Activated naive CD4-positive, alpha-beta T cell (primary cell): ENCODE measurements at places on chromosomes 7 and 10.

DNA sequence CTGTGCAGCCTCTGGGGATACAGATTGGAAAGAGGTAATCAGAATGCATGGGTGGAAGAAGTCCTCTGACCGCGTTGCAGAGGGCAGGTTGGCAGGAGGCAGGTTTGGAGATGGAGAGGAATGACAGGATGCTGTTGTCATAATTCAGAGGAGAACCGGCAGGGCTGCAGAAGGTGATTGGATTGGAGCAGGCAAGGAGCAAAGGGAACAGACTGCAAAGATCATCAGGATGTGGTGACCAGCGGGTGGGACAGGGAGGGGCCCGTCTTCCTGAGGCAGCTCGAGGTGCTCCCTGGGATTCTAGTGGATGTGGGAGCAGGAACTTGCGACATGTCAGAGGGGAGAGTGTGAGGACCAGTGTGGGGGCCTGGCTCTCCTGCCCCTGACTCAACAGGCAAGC is 78.5 kb upstream of the PPIF start:
- DNase-seq, result no peak

DNA sequence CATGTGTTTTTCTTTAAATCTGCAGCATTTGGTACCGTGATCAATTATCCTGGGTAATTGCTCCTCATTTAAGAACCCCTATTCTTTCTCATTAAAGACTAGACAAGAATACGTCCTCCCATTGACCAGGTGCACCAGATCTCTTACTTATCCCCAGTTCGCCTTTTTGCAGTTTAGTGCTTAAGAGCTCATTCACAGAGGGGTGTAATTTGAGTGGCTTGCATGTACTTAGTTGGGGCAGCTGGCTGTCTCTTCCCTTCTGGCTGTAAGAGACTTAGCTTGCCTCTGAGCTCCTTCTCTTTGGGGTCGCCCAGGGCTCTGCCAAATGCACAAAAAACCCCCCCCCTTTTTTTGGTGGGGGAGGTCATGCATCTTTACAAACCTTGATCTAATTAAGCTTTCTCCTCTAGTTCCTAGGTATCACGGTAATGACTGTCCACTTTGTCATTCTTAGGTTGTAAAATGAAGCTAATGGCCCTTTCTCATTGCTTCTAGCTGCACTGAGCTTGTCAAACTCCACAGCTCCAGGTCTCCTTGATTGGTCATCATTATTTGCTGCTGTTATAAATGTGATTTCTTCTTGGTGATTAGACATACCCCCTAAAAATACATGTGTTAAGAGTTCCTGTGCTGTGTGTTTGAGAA is 26.3 kb downstream of the GAD2 start:
- DNase-seq, result no peak

DNA sequence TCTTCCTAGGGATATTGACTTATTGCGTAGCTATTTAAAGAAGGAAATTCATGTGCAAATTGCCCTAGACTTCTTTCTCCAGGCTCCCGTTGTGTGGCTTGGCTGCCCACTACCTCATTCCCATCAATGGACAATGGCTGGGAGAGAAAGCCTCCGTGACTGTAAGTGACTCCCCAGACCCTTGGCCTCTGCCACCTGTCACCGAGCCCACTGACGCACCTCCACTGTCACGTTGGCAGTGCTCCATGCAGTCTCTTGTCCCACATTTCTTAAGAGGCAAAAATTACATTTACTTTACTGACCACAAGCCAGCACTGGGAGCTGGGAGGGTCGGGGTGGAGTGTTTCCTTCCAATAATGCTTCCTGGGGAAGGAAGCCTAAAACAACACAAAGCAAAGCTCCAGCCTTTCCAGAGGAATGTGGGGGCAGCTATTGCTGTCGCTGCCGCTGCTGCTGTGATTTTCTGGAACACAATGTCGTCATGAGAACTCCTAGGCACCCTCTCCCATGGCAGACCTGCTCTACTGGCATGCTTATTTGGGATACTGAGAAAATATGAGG is 89.7 kb upstream of the STEAP1B start:
- no peak for DNase-seq

DNA sequence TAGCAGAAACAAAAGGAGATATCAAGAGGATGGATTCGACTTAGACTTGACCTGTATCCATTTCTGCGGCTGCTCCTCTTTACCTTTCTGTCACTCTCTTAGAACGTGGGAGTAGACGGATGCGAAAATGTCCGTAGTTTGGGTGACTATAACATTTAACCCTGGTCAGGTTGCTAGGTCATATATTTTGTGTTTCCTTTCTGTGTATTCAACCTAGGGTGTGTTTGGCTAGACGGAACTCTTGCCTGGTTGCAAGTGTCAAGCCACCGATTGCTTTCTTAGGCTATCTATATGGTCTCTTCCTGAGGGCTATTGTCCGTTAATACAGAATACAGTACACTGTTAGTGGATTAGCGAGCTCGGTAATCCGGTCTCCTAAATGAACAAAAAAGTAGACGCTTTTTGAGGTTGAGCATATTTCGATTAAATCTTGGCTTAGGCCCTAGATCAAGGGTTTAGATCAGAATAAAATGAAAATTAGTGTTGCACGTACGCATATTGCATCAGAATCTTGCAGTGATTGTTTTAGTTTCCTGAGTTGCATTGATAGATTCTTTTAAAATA is 1.2 kb downstream of the PTEN start:
- no peak for DNase-seq

DNA sequence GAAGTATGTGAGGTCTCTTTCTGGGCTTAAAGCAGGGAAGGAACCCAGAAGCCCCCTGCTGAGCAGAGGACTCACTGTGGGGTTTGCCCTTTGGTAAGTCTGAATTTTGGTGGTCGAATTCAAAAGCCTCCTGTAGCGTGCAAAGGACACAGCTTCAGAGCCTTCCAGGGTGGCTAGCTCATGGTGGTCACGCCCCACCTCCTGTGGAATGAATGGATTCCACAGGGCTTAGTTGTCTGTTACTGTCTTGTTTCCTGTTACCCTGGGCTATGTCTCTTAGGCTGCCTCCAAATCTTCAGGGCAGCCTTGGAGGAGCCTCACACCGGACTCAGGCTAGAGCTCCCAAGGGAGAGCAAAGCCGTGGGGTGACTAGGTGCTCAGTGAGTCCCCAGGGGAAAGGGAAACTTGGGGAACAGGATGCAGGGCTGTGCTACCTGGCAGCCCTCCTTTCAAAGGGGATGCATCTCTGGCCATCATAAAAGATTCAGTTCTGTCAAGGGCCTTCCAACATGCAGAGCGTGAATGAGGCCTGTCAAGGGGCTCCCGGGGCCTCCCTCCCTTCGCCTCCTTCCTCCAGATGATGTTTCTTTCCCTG is 211.7 kb downstream of the CCSER2 start:
- DNase-seq, result no peak

GRCh38 chr7:70271617-70272081 is 673.4 kb downstream of the AUTS2 start:
- DNase-seq, result no peak

DNA sequence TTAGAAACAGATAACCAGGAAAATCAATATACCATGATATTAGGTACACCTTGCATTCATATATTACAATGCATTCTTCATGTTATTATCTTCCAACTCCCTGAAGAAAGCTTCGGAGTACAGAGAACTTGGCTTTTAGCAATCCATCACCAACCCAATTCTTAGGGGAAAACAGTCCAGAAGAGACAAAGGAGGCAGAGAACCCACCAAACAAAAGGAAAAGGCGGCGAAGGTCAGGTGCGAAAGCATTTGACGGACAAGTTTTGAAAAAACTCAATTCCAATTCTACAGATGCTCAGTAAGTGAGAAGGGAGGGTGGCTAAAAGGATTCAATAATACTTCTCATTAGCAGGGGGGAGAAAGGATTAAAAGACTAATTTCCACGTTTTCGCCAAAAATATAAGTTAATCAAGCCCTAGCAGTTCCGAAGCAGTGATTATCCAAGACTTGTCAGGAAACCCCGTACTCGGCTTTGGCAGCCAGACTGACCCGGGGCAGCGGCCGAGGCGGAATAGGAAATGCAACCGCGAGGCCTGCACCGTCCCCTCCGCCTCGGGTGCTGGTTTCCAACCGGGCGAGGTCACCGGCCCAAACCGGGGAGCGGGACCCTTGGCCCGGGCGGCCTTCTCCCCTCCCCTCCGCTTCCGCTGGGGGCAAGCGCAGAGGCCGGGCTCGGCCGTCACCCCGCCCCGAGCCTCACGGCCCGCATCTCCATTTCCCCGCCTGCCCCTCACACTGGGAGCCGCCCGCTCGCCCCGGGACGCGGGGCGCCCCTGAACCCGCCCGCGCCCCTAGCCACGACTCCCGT is 747 bp downstream of the GDI2 start:
- no peak for DNase-seq

DNA sequence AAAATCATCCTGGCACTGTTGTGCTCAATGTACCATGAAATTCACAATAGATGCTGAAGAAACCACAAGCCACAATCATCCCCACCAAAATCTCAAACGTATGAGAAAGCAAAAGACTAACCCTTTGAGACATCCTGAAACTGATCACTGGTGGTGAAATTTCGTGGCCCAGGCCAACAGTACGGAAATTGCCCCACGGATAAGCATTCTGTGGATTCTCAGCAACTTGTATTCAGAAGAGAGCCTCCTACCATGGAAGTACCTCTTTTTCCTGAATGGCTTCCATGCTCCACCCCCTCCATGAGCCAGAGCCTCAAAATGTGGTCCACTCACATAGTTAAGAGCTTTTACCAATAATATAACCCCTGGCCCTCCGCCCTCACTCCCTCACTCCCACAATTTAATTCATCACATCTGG is 163.9 kb upstream of the AUTS2 start:
- DNase-seq, result no peak

- DNase-seq, result no peak
Measured at GRCh38 chr7:16318989-16319915, 102.1 kb downstream of the CRPPA start.

DNA sequence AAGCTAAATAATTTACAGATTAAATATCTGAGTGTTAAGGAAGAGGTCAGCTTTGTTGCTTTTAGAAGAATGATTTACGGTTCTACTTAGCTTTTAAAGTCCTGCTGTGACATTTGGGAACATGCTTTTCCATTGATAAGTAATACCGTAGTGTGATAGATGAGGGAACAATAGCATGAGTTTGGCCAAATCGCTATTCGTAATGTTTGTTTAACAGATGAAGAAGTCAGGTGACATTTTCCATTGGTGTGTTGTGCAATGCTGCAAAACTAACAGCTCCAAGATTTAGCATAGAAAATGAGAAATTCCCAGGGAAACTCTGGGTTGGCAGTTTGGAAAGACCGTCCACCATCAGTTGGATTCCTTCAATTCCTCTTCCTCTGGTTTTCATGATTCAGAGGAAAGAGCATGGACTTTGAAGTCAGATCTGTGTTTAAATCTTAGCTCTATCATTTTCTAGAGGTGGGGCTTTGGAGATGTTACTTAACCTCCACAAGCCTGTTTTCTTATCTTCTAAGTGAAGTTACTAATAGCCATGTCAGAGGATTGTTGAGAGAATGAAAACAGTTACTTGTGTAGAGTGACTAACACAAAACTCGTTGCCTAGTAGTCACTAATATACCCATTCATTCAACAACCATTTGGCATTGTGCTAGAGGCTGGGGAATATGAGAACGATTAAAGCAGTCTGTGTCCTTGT is 140.4 kb upstream of the BMPER start:
- no peak for DNase-seq

DNA sequence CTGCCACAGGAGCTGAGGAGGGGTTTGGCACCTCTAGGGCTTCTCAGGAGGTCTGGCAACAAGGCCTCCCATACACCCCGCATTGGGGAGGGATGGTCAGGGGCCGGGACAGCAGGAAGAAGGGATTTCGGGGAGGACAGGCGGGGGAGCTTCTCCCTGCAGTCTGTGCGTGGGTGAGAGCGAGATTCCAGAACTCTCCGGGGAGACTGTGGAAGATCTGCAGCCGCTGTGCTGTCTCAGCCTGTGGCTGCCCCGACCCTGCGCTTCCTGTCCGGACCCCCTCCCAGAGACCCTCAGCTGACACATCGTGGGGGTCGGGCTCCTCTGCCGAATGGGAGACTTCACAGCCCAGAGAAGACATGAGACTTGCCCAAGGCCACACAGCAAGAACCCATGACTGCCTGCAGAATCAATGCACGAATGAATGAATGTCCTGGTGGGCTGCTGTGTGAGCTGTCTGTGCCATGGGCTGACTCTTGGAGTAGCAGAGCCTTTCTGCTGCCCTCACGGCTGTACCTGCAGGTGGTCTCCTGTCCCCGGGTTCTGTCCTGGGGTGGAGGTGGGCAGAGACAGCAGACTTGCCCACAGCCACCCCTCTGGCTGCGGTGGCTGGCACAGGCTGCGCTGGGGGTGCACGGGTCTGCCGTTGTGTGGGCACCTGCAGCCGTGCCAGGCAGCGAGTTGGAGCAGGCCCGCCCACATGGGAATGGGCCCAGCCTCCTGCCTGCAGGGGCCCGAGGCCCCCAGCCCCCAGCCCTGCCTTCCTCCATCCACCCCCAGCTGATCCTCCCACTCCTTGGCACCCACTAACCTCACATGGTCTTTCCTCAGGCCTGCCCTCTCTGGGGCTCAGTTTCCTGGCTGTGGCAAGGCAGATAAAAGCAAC is 16.3 kb upstream of the LFNG start:
- no peak for DNase-seq

DNA sequence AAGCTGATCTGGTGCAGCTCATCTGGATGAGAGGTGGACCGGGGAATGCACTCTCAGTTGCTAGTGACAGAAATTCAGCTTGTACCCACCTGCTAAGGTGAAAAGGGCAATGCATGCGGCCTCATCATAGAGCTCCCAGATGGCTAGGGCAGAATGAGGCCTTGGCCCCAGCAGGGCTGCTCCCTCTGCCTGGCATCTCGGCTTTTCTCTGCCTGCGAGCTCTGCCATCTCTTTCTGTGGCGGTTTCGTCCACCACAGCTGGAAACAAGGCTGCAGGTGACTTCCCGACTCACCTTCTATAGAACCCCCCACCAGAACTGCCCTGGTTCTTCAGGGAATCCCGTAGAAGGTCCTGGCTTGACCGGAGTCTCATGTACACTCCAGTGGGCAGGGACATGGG is 60.1 kb downstream of the TACC2 start:
- no peak for DNase-seq

DNA sequence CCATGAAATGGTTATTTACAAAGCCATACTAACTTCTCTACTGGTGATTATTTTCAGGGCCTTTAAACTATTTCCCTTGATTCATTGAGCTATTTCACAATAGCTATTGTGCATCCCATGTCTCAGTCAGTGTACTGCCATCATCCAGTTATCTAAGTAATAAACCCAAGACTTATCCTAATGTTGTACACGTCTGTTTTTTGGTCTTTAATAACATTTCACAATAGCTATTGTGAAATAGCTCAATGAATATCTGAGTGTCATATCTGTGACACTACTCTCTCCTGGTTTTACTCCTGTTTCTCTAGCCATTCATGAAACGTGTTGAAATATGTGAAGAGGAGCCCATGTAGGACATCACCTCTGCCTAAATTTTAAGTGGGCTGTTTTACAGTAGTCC is 36.5 kb upstream of the TMEM140 start:
- no peak for DNase-seq

DNA sequence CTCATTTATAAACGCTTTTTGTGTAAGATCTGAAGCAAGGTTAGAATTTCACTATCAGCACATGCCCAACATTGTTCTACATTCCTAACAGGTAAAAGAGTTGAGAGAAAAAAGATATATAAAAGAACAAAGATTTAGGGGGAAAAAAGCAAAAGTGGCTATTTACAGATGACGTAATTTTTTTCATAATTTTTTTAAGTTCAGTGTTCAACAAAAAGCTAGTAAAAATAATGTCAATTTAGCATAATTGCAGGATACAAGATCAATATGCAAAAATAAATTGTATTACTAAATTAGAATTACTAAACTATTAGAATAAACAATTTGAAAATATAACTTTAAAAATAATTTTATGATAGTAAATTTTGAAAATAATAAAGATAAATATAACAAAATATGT is 405.0 kb downstream of the SEMA3D start:
- no peak for DNase-seq
